Stomach (tissue), 19 donors: ENCODE measurements at places on chromosomes 4 and X.

DNA sequence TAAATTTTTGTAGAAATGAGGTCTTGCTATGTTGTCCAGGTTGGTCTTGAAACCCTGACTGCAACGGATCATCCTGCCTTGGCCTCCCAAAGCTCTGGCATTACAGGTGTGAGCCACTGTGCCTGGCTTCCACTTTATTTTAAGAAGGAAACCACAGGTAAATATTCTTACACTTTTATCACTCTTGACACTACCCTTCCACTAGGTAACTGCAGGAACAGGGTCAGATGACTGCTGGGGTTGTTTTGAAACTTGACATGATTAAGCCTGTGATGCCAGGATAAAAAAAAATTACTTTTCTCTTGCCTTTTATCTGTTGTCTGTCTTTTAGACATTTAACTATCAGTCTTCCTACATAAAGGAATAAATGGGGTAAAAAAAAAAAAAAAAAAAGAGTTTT is 43.5 kb downstream of the COQ2 start:
- DNase-seq: no peak

DNA sequence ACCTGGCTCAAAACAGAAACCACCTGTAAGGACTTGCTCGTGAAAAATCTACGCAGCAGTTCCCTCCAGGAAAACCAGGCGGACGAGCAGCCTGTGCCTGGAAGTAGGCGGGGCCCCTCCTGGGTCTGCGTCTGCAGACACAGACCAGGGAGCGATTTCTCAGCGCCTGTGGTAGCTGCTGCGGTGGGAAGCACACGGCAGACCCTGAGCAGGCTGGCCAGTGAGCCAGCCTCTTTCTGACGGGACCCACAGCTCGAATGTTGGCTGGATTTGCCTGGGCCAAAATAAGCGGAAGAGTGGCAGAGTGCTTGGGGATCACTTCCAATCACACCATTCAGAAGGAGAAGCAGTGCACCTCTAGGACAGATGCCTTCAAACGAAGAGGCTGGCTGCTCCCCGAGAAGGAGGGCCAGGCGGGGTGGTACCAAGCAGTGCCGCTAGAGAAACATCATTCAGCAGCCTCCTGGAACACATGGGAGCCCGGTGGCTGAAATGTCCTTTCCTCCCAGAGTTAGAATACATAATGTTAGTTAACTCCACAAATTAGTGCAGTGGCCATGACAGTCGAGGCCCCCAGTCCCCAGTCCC is 85.9 kb downstream of the GATB start:
- peak; percentile 90 for DNase-seq

DNA sequence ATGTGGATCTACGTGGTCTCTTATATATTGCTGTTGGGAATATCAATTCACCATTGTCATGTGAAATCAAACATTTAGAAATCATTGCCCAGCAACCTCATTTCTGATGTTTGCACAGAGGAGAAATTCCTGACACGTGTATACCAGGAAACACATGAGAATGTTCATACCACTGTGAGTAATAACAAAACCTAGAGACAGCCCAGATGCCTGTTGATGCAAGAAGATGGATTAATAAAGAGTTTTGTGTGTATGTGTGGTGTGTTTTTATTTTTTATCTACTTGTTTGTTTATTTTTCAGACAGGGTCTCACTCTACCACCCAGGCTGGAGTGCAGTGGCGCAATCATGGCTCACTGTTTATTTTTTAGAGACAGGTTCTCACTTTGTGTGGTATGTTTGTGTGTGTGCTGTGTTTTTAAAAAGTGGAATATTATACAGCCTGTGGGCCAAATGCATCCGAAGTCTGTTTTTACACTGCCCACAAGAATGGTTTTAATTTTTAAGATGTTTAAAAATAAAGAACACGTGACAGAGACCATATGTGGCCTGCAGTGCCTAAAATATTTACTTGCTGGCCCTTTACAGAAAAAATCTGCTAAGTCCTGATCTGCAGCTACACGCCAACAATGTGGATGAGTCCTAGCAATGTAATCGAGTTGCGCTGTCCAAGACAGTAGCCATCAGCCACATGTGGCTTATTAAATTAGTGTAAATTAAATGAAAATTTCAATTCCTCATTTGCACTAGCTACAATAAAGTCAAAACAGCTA is 39.2 kb downstream of the TXLNG start:
- DNase-seq: no peak

- no peak for DNase-seq
These were observed 146.0 kb downstream of the STIM2 start for GRCh38 chr4:27006646-27007045.

DNA sequence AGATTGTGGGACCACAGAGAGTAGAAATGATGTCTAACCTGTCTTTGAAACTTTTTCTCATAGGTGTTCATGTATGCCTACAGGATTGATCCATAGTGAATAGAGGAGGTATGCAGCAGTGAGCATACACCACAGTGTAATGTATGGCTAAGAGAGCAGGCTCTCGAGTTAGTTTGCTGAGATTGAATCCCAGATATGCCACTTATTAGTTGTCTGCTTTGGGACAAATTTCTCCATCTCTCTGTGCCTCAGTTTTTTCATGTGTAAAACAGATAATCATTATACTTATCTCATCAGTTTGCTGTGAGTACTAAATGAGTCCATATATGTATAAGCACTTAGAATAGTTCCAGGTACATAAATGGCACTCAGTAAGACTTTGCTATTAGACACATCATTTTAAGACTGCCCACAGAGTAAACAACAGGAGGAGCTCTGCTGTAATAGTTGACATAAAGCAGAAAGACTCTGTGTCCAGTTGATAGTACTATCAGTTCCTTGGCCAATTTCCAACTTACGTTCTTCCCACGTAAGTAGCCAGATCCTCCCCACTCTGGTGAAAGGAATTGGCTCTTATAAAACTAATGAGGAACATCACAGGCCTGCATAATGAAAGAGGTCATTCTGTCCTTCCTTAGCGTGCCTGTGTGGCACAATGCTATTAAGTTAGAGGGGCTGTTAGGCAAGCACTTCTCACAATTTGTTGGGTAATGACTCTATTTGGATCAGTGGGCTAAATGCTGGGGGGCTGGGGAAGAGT is 20.7 kb upstream of the RNF150 start:
- peak; percentile 63 for DNase-seq

DNA sequence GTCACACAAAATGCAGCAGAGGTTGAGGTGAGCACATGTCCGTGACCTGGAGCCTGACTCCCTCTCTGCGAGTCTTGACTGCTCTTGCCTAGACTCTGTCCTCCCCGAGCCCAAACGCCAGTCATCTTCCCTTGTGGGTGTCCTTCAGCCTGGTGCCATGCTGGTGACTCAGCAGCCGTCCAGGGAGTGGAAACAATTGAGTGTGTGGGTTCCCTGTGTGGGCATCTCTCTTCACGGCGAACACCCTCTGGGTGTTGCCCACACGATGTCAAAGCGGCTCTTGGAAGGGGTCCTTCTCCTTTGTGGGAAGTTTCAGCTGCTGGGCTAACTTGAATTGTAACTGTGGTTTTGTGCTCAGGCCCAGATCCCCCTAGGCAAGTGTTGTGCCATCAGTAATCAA is 17.5 kb upstream of the MSANTD1 start:
- no peak for DNase-seq

- peak; percentile 50 for DNase-seq
These were observed 20.2 kb downstream of the CETN2 start for GRCh38 chrX:152810403-152810802.

DNA sequence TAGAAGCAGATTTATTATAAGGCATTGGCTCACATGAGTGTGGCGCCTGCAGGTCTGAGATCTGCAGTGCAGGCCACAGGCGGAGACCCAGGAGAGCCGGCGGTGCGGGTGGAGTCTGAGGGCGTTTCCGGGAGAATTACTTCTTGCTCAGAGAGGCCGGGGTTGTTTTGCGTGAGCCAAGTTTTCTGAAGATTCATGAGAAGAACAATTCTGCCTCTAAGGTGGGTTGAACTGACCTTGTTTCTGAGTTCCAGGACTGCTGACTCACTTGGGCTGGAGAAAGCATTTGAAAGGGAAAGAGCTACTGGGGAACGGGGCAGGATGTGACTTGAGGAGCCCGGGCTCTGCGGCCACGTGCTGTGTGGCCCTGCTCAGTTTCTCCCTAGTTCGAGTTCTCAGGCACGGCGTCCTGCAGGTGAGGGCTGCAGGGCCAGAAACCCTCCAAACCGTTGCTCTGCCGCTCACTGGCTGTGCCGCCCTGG is 36.7 kb upstream of the SORCS2 start:
- no peak for DNase-seq

DNA sequence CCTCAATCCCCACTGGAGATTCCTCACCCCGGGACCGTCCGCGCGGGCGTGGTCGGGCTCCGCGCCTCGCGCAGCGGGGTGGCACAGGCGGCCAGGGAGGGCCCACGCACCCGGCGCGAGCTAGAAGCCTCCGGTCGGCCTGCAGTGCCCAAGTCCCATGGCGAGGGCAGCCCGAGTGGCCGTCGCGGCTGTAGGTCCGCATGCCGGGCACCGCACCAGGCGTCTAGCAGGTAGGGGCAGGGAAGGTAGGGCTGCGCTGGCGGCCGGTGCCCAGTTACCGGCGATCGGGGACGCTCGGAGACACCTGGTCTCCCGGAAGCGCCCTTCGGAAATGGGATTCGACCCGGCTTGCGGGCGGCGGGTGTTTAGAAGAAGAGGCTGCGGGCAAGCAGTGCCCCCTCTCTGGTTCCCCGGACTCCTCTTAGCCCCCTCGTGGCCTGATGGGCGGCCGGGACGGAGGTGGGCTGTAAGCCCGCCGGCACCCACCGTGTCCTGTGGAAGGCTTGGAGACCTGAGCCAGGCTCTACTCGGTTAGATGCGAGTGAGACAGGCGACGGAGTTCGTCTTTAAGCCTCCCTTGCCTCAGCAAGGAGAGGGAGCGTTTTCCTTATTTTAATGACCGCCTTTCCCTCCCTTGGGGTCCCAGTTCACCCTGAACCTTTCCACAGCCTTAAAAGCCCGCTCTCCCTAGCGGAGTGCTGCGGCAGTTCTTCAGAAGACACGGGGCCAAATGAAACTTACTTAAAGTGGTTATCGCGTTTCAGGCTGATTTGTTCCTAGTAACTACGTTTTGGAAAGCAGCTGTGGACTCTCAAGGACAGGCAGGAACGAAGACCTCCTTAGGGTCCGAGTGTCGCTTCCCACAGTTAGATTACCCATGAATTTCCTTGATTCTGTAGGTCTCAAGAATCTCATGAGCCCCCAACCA is 821 bp downstream of the SLITRK2 start:
- no peak for DNase-seq

DNA sequence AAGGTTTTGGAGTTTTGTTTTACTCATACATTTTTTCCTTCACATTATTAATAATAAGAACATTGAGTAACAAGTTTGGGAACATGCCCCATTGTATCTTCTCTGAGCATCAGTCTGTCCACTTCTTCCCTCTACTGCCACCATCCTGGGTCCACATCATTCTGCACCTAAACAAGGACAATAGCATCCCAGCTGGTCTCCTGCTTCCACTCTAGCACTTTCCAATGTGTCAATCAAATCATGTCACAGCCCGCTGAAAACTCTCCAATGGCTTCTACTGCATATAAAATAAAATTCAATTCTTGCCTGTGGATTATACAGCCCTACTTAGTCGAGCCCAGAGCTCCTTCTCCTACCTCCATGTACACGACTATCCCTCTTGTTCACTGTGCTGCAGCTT is 66.8 kb upstream of the RBPJ start:
- DNase-seq: no peak

- DNase-seq: no peak
These were observed 694.4 kb downstream of the TRAM1L1 start for GRCh38 chr4:116391020-116391419.

GRCh38 chr4:34766935-34767334 is 1477.4 kb downstream of the ARAP2 start:
- no peak for DNase-seq

- DNase-seq: peak; percentile 8
These were observed 48.8 kb upstream of the GALNT7 start for GRCh38 chr4:173119818-173120217.

GRCh38 chrX:42366181-42366580 is 411.8 kb downstream of the PPP1R2C start:
- no peak for DNase-seq

GRCh38 chr4:80423553-80424224 is 88.2 kb downstream of the CFAP299 start:
- no peak for DNase-seq

DNA sequence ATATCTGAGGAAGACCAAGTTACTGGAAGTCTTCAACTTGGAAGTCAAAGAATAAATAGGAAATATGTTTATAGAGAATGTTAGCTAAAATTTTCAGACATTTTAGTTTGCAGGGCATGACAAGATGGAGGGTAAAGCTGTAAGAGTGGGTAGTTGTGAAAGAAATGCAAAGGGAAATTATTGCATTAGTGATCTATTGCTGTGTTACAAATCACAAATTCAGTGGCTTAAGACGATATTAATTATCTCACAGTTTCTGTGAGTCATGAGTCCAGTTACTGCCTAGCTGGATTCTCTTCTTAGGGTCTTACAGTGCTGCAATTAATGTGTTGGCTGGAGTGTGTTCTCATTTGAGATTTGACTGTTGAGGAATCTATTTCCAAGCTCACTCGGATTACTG is 62.9 kb upstream of the CAMK2D start:
- no peak for DNase-seq

DNA sequence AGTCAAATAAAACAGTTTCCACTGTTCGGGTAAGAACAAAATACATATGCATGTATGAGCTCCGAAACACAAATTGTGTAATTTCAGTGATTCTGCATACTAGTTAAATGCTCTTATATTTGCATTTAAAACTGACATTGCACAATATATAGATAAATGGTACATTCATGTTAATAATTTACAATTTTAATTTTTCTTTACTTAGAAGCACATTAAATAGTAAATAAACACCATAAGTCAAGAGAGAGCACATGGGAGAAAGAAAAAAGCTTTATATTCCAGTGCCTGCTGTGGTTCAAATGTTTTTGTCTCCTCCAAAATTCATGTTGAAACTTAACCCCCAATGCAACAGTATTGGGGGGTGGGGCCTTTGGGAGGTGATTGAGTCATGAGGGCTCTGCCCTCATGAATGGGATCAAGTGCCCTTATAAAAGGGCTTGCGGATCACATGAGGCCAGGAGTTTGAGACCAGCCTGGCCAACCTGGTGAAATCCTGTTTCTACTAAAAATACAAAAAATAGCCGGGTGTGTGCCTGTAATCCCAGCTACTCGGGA is 322.9 kb downstream of the BCOR start:
- no peak for DNase-seq

- no peak for DNase-seq
These were observed 71.1 kb downstream of the MAP9 start for GRCh38 chr4:155305619-155306018.

DNA sequence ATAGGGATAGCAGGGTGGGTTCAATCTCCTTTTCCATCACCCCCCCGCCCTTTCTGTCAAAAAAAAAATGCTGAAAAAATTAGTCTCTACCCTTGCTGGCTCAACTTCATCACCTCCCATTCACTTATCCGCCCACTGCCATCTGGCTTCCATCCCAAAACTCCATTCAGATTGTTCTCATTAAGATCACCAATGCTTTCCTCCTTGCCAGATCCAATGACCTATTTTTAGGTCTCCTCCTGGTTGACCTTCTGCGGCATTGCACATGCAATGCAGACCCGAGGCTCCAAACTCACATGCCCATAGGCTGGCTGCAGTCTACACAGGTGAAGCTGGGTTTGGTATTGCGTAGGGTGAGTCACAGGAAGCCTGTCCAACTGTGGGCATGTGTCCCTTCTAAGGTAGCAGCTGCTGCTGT is 21.1 kb upstream of the STIM2 start:
- peak; percentile 53 for DNase-seq

- no peak for DNase-seq
These were observed 506.7 kb downstream of the BCOR start for GRCh38 chrX:39591099-39591498.
